ENCODE measurements at places on chromosomes 16 and 17. TPM values are rescaled to one million over a fixed set of nuclear protein-coding genes. Genes with fewer than 3 reads are reported as not detected.

Gene SLC12A3
- not detected for total RNA-seq

Gene IGF2BP1
- 1.2 TPM for total RNA-seq

Gene RND2
- not detected for total RNA-seq

Gene SMIM5
- total RNA-seq: not detected

Gene ACAP1
- 26.4 TPM for total RNA-seq

Gene ITGAX
- total RNA-seq: 9.7 TPM

Gene SLC38A8
- not detected for total RNA-seq

Gene CD300LB
- not detected for total RNA-seq

Gene GGA2
- 52.7 TPM for total RNA-seq

Gene ATP1B2
- total RNA-seq: not detected

Gene SLC38A10
- total RNA-seq: 77.3 TPM

Gene YPEL2
- 0.23 TPM for total RNA-seq

Gene SBK1
- total RNA-seq: 0.27 TPM

Gene GNG13
- not detected for total RNA-seq

Gene PTX4
- not detected for total RNA-seq

Gene BRCA1
- 36.4 TPM for total RNA-seq

Gene ORMDL3
- 70.3 TPM for total RNA-seq

Gene TNP2
- total RNA-seq: not detected

Gene CCL15
- not detected for total RNA-seq

Gene WFIKKN1
- not detected for total RNA-seq

Gene TNS4
- not detected for total RNA-seq

Gene SLC6A2
- not detected for total RNA-seq

Gene KRT34
- total RNA-seq: 0.20 TPM

Gene SDR42E1
- not detected for total RNA-seq

Gene KRTAP17-1
- not detected for total RNA-seq

Gene NIP7
- total RNA-seq: 25.7 TPM

Gene ZBTB4
- total RNA-seq: 4.6 TPM

Gene TBC1D3
- not detected for total RNA-seq

Gene KRT20
- total RNA-seq: 46.7 TPM

Gene TEX14
- not detected for total RNA-seq

Gene ELMO3
- total RNA-seq: 1.5 TPM

Gene NPTX1
- total RNA-seq: not detected

Gene ST6GALNAC2
- total RNA-seq: 5.3 TPM

Gene IL17C
- not detected for total RNA-seq

Gene AMFR
- 109 TPM for total RNA-seq

Gene C1QL1
- 10.9 TPM for total RNA-seq

Gene ETV4
- total RNA-seq: 36.0 TPM

Gene ABCC12
- total RNA-seq: not detected

Gene GAS2L2
- not detected for total RNA-seq

Gene MFSD6L
- not detected for total RNA-seq

Gene SPN
- total RNA-seq: not detected

Gene KRT15
- 3.6 TPM for total RNA-seq

Gene MAP2K4
- total RNA-seq: 20.2 TPM

Gene TEKT5
- total RNA-seq: not detected

Gene COPZ2
- not detected for total RNA-seq
